ENCODE measurements at places on chromosomes 7 and 10.
A peak's percentile ranks its signal among the peaks of the same experiment; 100 is the strongest.

DNA sequence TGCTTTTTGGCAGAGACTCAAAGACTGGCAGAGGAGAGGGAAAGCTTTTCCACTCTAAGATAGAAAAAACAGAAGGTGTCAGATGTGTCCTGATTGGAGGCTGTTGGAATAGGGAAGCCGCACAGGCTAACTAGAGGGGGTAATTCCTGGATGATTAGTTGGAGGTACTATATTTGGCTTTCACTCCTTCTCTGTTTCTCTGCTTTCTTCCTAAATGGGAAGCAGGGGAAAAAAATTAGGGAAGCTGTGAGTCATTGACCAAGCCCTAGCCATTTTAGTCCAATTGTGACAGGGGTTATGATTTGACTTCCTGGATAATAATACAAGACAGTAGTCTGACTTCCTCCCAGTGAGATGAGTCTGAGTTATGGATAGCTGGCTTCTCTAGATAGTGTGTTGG is 475.2 kb upstream of the CELF2 start:
- peak; percentile 15 for DNase-seq

GRCh38 chr10:88127269-88127668 is 263.8 kb downstream of the PTEN start:
- DNase-seq = peak; percentile 70

GRCh38 chr10:60731134-60731885 is 47.0 kb upstream of the CDK1 start:
- DNase-seq = no peak

- no peak for DNase-seq
These were observed 92.2 kb downstream of the AVL9 start for GRCh38 chr7:32587411-32587948.

- DNase-seq = no peak
These were observed 318.7 kb upstream of the LRGUK start for GRCh38 chr7:133808493-133808866.

DNA sequence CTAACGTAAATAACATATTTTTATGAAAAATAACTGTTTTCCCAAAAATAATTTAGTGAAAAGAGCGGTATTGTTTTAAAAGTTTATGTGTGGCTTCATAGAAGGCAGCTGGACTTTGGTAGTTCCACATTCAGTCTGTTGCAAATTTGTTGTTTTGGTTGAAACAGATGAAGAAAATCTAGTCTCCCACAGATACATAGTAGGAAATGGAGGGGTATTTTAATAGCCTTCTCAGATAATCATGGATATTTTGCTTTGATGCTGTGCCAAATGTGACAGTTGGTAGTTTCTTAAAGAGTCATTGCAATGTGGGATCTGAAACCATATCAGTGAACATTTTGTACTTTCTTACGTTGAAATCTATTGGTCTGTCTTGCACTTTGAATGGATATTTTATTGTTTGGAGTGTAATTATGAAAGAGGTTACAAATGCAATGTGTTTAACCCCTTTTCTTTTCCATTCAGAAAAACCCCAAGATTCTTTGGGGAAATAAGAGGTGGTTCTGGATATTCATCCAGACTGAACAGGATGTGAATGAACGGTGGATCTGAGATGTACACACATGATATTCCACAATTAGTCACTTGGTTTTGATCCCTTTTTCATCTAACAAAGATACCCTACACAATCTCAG is 10.4 kb downstream of the ZNF365 start:
- DNase-seq = no peak

GRCh38 chr10:132707121-132707775 is 78.7 kb downstream of the NKX6-2 start:
- DNase-seq = no peak

DNA sequence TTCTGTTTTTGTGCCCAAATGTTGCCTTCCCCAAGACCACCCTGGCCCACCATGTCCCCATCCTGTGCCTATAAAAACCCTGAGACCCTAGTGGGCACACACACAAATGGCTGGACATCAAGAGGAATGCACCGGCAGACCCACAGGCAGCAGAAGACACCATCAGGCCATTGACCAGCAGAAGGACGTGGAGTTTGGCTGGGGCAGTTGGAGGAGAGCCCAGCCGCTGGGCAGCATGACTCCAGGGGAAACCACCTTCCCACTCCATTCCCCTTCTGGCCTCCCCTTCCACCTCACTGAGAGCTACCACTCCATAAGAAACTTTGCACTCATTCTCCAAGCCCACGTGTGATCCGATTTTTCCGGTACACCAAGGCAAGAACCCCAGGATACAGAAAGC is 309.2 kb downstream of the CAMK1D start:
- no peak for DNase-seq

- no peak for DNase-seq
These were observed 87.1 kb downstream of the NKX6-2 start for GRCh38 chr10:132698761-132699391.

- no peak for DNase-seq
These were observed 113.5 kb upstream of the NEBL start for GRCh38 chr10:21010615-21011014.

DNA sequence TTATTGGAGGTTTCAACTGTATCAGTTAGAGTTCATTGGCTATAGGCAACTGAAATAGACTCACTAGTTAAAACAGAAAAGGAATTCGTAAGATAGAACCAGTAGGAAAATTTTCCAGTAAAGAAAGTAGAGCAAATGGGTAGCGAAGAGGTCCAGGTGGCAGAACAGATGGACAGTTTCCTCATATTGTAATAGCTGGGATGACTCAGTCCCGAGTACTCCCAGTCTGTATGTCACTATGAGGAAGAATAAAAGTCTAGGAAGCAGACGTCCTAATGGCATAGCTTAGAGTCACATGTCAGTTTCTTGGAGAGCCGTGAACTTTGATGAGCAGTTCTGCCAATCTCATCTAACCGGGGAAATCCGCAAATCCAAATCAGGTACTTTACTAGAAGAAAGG is 95.3 kb downstream of the RNF32 start:
- no peak for DNase-seq

DNA sequence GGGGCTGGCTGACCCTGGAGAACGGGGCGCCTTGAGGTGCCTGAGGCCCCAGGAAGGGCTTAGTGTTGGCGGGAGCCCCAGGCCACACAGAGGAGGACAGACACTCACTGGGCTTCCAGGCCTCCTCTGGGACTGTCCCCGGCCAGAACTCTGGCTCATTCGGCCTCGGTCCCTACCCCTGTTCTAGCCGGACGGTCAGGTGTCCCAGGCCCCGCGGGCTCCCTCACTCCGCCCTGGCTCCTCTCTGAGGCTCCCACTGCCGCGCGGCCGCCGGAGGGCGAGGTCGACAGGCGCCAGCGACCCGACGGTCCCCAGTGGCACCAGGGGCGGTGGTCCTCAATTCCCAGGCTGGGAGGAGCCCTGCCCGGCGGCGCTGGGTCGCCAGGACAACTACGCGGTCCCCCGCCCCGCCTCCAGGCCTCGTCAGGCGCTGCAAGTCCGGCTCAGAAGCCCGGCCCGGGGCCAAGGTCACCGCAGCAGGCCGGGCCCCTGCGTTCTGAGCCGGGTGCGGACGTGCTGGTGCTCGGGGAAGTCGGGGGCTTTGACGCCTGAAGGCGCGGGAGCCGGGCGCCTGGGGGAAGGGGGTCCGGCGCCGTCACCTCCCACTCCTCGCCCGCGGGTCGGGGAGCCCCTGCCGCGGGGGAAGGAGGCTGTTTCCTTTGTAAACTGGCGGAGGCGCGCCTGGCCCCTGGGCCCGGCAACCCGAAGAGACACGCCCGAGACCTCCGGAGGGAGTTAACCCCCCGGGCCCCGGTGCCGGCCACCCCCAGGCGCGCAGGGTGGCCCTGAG is 1.1 kb upstream of the PWWP2B start:
- DNase-seq = peak; percentile 56
